SK-N-SH (cell line): ENCODE measurements at places on chromosomes 4 and X. TPM values are rescaled to one million over a fixed set of nuclear protein-coding genes. Genes with fewer than 3 reads are reported as not detected.

DNA sequence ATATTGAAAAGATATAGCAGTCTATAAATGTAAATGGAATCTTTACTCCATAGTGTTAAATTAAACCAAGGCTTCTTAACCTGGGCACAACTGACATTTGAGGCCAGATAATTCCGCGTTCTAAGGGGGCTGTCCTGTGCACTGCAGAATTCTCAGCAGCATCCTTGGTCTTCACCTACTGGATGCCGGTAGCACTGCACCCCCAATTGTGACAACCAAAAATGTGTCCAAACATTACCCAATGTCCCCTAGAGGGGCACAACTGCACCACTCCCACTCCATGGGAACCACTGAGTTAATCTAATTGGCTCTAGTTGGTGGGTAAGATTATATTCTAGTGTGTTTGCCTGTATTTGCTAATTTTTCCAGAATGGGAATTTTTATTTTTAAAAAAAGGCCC lies 16.6 kb downstream of the AP1S2 start:
- H3K27ac ChIP-seq: no peak overlapping the region
- H3K27me3 ChIP-seq: no peaks in the 10 kb centered on the region
- H3K36me3 ChIP-seq: peaks cover 31% of the 10 kb centered on the region
- no peaks in the 10 kb centered on the region for H3K4me1 ChIP-seq

GRCh38 chrX:34768290-34768689 lies 111.2 kb upstream of the TMEM47 start:
- H3K27me3 ChIP-seq: no peaks in the 10 kb centered on the region
- H3K4me1 ChIP-seq: no peaks in the 10 kb centered on the region
- no peak overlapping the region for H3K4me3 ChIP-seq
- H3K27ac ChIP-seq: no peak overlapping the region
- no peak for DNase-seq
- no peaks in the 10 kb centered on the region for H3K36me3 ChIP-seq

The NSUN7 gene
- 0.21 and 0.28 TPM in 2 replicates for polyA plus RNA-seq

The FAAH2 gene
- polyA plus RNA-seq: 0.05 and 0.23 TPM in 2 replicates

DNA sequence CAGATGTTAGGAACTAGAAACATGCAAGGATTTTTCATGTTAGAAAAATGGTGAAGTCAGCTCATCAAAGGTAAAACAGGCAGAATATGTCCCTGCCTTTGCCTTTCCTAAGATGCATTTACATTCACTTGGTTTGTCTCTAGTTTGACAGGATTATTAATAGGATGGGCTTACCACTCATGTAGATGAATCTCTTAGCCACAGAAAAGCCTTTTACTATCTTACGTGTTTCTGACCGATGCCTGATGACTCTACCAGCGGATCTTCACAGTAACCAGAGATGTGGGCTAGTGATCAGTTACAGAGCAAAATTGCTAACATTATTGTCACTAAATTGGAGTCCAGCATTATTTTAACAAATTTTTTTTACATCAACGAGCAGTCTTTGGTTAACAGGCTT lies 187.6 kb downstream of the MAML3 start:
- no peak for DNase-seq
- H3K27me3 ChIP-seq: no peaks in the 10 kb centered on the region
- H3K36me3 ChIP-seq: no peaks in the 10 kb centered on the region
- H3K4me3 ChIP-seq: no peak overlapping the region
- peaks cover 10% of the 10 kb centered on the region; the same call in 1 of the 2 replicates for H3K4me1 ChIP-seq

DNA sequence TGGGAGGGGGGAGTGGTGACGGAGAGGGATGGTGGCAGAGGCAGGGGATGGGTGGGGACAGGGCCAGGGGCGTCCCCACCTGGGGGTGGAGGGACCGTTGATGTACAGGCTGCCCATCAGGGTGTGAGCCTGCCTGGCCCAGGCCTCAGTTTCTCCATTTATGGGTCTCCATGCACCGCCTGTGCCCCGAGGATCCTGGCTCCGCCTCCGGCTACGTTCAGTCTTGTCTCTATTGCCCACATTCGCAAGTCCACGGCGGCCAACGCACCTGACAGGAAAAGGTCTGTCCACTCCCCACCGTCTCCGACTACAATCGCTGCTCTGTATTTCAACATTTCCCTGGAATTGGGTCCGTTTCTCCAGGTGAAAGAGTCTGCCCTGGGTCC lies 96.3 kb upstream of the NKX1-1 start:
- H3K27me3 ChIP-seq: peaks cover 36% of the 10 kb centered on the region
- no peaks in the 10 kb centered on the region for H3K36me3 ChIP-seq
- no peaks in the 10 kb centered on the region for H3K4me1 ChIP-seq
- H3K27ac ChIP-seq: no peak overlapping the region
- no peak for DNase-seq

The IL2RG gene
- polyA plus RNA-seq: 0.24 TPM in 1 of 2 replicates, not detected in the other

The YY2 gene
- polyA plus RNA-seq: 2.3 and 2.8 TPM in 2 replicates

The GIMD1 gene
- polyA plus RNA-seq: not detected in 2 replicates

DNA sequence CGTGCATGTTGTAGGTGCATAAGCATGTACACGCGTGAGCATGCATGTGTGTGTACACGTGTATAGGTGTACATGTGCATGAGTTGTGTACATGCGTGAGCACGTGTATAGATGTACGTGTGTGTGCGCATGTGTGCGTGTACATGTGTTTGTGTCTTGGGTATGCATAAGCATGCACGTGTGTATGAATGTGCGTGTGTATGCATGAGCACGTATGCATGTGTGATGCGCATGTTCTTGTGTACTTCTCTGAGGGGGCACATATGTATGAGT lies 9.0 kb downstream of the NAT8L start:
- no peaks in the 10 kb centered on the region for H3K36me3 ChIP-seq
- no peaks in the 10 kb centered on the region for H3K27me3 ChIP-seq
- H3K4me1 ChIP-seq: no peaks in the 10 kb centered on the region; the same call in 1 of the 2 replicates
- no peak for DNase-seq

- peak; percentile 35 for DNase-seq
- H3K27ac ChIP-seq: no peak overlapping the region
- H3K4me1 ChIP-seq: no peaks in the 10 kb centered on the region
- no peaks in the 10 kb centered on the region for H3K36me3 ChIP-seq
- no peaks in the 10 kb centered on the region for H3K27me3 ChIP-seq
Measured at GRCh38 chrX:20252381-20253231, 14.1 kb downstream of the RPS6KA3 start.

DNA sequence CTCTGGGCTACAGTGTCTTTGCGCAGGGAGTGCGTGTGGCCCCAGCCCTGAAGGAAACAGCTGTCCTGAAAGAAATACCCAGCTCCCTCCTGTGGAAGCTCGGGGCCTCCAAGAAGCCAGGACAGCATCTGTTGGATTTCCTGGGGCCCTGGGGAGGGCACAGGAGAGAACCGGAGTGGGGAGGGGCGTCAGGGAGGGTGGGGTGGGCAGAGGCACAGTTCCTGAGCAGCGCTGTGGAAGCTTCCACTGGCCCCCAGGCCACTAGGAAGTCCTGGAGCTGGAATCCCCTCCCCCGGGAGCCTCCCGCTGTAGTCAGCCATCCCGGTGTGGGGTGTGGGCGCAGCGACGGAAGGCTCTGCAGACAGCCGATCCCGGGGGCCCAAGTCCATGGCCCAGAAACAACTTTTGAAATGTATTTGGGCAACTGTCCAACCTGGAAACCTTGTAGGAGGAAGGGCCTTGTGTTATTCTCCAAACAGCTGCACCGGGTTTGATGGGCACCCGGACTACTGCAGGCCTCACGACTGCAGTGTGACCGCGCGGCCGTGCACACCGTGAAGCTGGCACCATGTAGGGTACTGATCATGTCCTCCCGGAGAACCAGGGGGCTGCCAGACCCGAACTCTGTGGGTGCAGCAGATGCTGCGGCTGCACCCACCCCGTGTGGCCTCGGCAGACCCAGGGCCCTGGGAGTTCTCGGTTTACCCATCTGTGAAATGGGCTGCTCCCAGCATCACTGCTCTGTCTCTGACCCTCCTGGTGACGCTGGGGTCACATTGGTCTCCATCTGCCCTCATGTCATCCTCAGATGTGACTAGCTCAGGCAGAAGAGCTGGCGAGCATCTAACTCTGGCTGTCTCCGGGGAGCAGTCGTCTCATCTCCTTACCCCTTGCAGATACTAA lies 68.5 kb upstream of the HMX1 start:
- peak; percentile 33 for DNase-seq
- no peaks in the 10 kb centered on the region for H3K36me3 ChIP-seq
- no peak overlapping the region for H3K27ac ChIP-seq
- no peaks in the 10 kb centered on the region for H3K4me1 ChIP-seq
- H3K4me3 ChIP-seq: no peak overlapping the region

GRCh38 chr4:183205193-183205592 lies 106.1 kb downstream of the WWC2 start:
- no peak for DNase-seq
- no peaks in the 10 kb centered on the region for H3K27me3 ChIP-seq
- H3K36me3 ChIP-seq: peaks cover 45% of the 10 kb centered on the region
- no peak overlapping the region for H3K4me3 ChIP-seq

The SPOCK3 gene
- not detected in 2 replicates for polyA plus RNA-seq

GRCh38 chrX:71870208-71871098 lies 40.2 kb upstream of the NHSL2 start:
- DNase-seq: no peak
- no peak overlapping the region for H3K4me3 ChIP-seq
- no peaks in the 10 kb centered on the region for H3K4me1 ChIP-seq
- H3K27ac ChIP-seq: no peak overlapping the region
- no peaks in the 10 kb centered on the region for H3K36me3 ChIP-seq
- H3K27me3 ChIP-seq: peaks cover 47% of the 10 kb centered on the region

The PFKFB1 gene
- 0.12 and 0.15 TPM in 2 replicates for polyA plus RNA-seq

The UNC5C gene
- 3.3 and 5.4 TPM in 2 replicates for polyA plus RNA-seq

DNA sequence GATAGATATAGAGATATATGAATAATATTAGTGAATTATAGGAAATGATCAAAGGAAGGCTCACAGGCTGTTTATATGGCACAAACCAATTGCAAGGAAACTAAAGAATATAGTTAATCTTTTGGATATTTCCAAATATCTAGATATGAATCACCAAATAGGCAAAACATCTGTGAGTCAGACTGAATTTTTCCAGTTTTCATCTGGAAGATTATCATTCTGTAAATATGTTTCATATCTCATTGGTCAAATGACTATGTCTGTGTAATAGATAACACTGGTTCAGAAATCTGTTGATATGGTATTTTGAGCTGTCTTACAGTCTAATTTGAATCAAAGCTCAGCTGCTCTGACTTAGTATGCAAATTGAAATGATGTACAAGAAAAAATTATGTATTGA lies 303.6 kb downstream of the FAM133A start:
- no peak overlapping the region for H3K4me3 ChIP-seq
- H3K27me3 ChIP-seq: no peaks in the 10 kb centered on the region
- no peak for DNase-seq
- H3K27ac ChIP-seq: no peak overlapping the region
- H3K4me1 ChIP-seq: no peaks in the 10 kb centered on the region
- no peaks in the 10 kb centered on the region for H3K36me3 ChIP-seq

DNA sequence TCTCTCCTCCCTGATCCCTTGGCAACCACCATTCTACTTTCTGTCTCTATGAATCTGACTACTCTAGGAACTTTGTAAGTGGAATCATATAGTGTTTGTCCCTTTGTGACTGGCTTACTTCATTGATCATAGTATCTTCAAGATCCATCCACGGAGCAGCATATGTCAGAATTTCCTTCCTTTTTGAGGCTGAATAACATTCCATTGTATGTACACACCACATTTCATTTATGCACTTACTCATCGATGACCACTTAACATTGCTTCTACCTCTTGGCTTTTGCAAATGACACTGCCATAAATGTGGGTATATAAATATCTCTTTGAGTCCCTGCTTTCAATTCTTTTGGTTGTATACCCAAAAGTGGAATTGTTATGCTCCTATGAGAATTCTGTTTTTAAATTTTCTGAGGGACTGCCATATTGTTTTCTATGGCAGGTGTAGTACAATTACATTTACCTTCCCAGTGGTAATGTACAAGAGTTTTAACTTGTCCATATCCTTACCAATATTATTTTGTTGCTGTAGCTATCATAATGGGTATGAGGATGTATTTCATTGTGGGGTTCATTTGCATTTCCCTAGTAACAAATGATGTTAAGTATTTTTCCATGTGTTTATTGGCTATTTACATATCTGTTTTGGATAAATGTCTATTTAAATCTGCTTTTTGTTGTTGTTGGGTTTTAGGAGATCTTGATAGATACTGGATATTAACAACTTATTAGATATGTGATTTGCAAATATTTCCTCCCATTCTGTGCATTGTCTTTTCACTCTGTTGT lies 466.1 kb downstream of the C4orf33 start:
- no peak overlapping the region for H3K4me3 ChIP-seq
- H3K27ac ChIP-seq: no peak overlapping the region

DNA sequence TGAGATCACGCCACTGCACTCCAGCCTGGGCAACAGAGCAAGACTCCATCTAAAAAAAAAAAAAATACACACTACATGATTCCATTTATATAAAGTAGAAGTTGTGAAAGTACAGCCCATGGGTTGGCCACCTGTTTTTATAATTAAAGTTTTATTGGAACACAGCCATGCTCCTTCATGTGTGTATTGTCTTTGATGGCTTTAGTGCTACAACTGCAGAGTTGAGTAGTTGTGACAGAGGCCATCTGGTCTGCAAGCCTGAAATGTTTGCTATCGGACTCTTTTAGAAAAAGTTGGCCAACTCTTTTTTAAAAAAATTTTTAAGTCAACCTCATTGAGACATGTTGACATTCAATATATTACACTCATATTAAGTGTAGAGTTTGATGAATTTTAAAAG lies 41.2 kb upstream of the DUSP21 start:
- H3K27me3 ChIP-seq: no peaks in the 10 kb centered on the region; the same call in 1 of the 2 replicates
- H3K4me3 ChIP-seq: no peak overlapping the region
- DNase-seq: no peak

The TCEAL6 gene
- not detected in 2 replicates for polyA plus RNA-seq

The ADH1C gene
- polyA plus RNA-seq: not detected in 2 replicates

- H3K27ac ChIP-seq: no peak overlapping the region
- H3K4me3 ChIP-seq: no peak overlapping the region
- no peaks in the 10 kb centered on the region; the same call in 1 of the 2 replicates for H3K27me3 ChIP-seq
- no peaks in the 10 kb centered on the region for H3K36me3 ChIP-seq
- no peaks in the 10 kb centered on the region for H3K4me1 ChIP-seq
Measured at GRCh38 chrX:49910344-49910743, 12.1 kb upstream of the CLCN5 start.

DNA sequence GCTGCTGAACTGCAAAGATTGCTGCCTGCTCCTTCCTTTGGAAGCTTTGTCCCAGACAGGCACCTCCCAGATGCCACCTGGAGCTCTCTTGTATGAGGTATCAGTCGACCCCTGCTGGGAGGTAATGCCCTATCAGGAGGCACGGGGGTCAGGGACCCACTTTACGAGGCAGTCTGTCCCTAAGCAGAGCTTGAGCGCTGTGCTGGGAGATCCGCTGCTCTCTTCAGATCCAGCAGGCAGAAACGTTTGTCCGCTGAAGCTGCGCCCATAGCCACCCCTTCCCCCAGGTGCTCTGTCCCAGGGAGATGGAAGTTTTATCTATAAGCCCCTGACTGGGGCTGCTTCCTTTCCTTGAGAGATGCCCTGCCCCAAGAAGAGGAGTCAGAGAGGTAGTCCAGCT lies 197.5 kb downstream of the NAF1 start:
- no peaks in the 10 kb centered on the region for H3K4me1 ChIP-seq
- H3K27ac ChIP-seq: no peak overlapping the region
- H3K36me3 ChIP-seq: no peaks in the 10 kb centered on the region
- no peak for DNase-seq
- no peaks in the 10 kb centered on the region; the same call in 1 of the 2 replicates for H3K27me3 ChIP-seq

The SETD7 gene
- polyA plus RNA-seq: 5.0 and 6.8 TPM in 2 replicates
